Pulmonary artery endothelial cell (primary cell): ENCODE measurements at places on chromosomes 11 and 22. TPM values are rescaled to one million over a fixed set of nuclear protein-coding genes. Genes with fewer than 3 reads are reported as not detected.

GRCh38 chr11:35165423-35166368 is 26.7 kb downstream of the CD44 start:
- DNase-seq, result peak; percentile 22

DNA sequence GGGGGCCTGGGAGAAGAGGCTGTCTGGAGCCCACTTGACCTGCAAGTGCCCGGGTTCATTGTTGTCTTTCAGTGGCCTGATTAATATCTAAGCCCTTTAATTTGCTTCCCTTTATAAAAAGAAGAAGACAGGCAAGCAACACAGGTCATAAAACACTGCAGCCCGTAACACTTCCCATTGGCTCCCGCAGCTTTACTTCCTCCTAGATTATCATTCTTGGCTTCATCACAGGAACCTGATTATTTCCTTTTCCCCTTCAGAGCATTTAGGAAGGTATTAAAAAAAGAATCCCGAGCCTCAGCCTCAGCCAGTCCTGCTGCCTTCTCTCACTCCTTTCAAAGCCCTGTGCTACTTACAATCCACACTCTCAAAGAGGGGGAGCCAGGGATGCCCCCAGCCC is 183.2 kb downstream of the GRIK4 start:
- no peak for DNase-seq

Gene OR1S1
- total RNA-seq, result not detected in 2 replicates

Gene ADM2
- 0.18 and 0.20 TPM in 2 replicates for total RNA-seq

Gene INPP5J
- total RNA-seq, result 0.20 and 0.25 TPM in 2 replicates

Gene ROBO4
- 186 and 220 TPM in 2 replicates for total RNA-seq

Gene CLDN5
- 360 and 491 TPM in 2 replicates for total RNA-seq

- DNase-seq, result no peak
These were observed 344.9 kb upstream of the B3GAT1 start for GRCh38 chr11:134756811-134757540.

Gene ZDHHC13
- 67.7 and 107 TPM in 2 replicates for total RNA-seq

Gene RASL10A
- 0.25 and 0.73 TPM in 2 replicates for total RNA-seq

- DNase-seq, result no peak
These were observed 1.6 kb downstream of the MAML2 start for GRCh38 chr11:96341211-96342013.

DNA sequence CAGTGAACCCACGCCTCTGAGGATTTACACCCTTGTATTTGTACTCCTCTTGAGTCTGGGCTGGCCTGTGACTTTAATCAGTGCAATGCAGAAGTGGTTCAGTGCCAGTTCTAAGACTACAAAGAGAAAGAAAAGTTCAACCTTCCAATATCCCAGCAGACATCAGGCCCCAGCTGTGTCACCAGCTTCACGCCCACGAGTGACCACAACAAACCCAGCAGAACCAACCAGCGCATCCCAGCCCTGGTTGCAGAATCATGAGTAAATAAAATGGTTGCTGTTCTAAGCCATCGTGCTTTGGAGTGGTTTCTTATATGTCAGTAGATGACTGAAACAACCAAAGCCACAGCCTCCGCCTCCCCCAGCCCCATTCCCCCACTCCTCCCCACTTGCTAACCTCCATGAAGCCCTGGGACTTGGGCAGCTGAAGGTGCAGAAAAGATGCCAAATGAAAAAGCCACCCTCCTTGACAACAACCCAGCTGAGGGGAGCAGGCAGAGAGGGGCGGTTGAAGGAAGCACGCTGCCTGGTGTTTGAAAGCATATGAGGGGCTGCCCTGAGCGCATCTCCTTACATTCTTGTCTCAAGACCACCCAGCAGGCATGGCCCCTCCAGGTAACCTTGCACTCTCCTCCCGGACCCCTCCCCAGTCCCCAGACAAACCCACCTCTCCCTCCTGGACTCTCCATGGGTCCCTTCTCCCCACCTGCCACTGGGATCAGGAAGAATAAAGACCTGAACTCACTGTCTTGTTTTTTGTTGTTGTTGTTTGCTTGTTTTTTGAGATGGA is 20.9 kb downstream of the TSKU start:
- no peak for DNase-seq

Gene PKNOX2
- total RNA-seq, result not detected in 2 replicates

GRCh38 chr11:11592146-11592684 is 29.6 kb downstream of the GALNT18 start:
- DNase-seq, result no peak

Gene MUC2
- not detected in 2 replicates for total RNA-seq

Gene TSGA10IP
- not detected in 2 replicates for total RNA-seq

Gene MUS81
- total RNA-seq, result 50.7 and 52.8 TPM in 2 replicates

- no peak for DNase-seq
These were observed 1.0 kb downstream of the CTR9 start for GRCh38 chr11:10752061-10752460.

- no peak for DNase-seq
These were observed 92.5 kb downstream of the TMPRSS5 start for GRCh38 chr11:113613619-113614018.

Gene E2F8
- 2.5 and 5.2 TPM in 2 replicates for total RNA-seq

Gene CALCB
- 0.07 TPM in 2 replicates for total RNA-seq

DNA sequence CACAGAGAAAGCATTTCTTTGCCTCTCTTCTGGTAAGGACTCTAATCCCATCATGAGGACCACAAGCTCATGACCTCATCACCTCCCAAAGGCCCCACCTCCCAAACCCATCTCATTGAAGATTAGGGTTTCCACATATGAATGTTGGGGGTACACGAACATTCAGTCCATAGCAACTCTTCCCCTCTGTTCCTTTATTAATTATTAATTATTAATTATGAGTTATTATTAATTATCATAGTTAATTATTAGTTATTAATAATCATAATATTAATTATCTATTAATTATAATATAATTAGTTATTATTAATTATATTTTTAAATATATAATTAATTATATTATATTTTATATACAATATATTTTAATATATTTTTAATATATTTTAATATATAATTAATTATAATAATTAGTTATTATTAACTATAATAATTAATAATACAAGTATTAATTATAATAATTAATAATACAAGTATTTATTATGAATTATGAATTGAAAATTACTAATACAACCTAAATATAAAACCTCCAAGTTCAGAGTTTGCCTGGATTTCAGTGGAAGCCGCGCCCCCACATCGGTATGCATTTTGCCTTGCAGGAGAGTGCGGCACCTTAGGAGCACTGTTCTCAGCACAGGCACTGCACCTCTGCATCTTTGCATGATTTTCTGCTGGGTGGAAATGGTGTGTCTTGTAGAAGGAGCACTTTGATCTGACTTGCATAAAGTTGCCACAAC is 128.0 kb upstream of the FGF3 start:
- DNase-seq, result no peak

DNA sequence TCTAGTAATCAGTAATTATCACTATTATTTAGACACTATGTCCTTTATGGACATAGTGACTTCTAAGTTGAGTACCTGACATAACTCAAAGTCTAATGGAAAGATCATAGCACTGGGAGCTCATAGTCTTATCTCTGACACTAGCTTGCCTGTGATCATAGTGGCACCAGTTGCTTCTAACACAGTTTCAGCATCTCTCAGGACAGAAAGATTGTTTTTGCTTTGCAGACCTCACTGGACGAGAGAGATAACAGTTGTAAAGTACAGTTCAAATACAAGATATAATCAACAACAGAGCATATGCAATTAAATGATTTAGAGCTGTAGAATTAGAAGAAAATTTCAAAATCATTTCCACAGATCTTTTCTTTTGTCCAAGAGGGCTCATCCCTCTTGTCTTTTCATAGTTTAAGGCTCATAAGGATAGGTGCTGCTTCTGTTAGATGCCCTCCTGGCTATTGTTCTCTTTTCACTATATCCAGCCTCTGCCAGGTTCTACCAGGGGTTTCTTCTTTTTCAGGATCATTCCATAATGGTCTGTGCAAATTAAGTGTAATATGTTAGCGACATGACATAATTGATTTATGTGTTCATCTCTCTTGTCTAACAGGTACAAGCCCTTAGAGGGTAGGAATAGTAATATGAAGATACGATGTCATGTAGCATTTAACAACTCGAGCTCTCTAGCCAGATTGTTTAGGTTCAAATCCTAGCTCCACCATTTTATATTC is 1175.4 kb upstream of the TENM4 start:
- no peak for DNase-seq

Gene TMEM191B
- total RNA-seq, result 0.92 TPM in 1 of 2 replicates, not detected in the other

DNA sequence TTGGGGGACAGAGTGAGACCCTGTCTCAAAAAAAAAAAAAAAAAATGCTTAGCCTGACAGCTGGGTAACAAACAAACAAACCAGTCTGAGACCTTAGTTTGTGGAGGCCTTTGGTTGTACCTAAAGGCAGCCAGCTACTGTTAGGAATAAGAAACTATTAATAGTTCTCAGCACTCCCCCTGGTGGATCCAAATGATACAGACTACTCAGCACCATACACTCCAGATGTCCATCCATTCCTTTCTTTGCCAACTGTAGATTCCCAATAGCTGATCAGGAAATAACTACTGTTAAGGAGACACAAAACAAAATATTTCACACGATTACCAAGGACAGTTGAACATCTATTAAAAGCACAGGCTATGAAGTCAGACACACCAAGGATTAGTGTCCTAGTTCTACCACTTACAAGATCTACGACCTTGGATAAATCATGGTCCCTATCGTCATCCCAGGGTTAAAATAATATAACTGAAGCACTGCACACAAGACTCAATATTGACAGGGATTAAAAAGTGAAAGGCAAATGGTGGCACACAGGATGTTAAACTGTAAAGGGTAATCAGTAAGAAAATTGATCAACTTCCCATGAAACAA is 17.2 kb downstream of the CLDN25 start:
- DNase-seq, result no peak

DNA sequence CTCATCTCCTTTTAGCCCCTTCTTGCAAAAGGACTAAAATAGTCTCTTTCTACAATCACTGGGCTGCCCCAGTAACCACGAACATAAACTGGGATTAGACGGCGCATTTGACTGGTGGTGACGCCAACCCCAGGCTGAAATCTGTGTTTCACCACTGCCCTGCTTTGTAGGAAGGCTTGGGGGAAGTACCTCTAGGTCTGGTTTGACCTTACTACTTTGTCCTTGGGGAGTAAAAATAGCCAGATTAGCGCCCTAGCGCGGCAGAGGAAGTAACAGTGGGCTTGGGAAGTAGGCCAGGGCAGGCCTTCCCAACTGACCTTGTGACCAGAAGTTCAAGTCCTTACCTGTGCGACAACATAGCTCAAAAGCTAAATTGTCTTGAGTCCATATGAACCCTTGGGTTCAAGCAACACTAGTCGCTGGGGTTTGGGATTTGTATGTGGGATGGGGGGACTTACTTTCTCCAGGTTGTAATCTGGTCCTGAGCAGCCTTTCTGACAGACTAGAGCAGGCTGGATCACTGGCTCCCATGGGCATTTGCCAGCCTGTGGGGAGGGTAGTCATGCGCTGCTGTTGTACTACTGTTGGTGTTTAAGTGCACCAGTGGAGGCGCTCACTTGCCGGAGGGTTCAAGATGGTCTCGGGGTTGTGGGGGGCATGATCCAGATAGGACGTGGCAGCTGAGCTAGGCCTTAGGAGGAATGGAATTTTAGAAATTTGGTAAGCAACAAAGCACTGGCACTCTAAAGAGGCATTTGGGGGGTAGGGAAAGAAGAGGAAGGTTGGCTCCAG is 953 bp upstream of the PACS1 start:
- no peak for DNase-seq

GRCh38 chr11:100512475-100512874 is 174.6 kb upstream of the ARHGAP42 start:
- no peak for DNase-seq

GRCh38 chr11:34910817-34911216 is 5.4 kb downstream of the APIP start:
- DNase-seq, result no peak

DNA sequence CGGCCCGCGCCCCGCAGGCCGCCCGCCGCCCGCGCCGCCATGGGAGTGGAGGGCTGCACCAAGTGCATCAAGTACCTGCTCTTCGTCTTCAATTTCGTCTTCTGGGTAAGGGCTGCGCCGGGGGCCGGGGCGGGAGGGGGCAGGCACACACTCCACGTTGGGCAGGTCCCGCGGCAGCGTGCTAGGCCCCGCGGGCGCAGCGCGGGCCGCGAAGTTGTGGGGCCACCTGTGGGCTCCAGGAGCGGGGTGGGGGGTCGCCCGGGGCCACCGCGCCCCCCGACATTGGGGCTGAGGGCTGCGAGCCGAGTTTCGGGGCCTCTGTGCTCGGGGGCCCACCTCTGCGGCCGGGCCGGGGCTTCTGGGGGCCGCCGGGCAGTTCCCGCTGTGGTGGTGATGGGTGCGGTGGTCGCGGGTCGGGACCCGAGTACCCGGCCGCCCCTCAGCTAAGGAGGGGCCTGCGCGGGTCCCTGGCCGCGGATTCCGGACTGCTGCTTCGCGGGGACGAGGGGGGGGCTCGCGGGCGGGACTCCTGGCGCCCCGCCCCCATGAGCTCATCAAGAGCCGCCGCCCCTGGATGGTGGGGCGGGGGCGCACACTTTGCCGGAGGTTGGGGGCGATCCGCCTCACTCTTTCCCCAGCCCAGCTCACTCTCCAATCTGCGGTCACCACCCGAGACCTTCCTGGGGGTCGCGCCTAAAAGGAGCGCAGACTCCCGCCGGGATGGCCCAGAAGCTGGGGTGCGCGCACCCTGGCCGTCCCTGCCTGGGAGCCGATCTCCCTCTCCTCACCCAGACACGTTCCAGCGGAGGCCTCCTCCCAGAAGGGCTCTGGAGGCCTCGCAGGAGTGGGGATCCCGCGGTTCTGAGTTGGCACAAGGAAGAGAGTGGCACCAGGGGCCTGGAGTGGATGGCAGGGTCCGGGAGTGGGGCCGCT is 667 bp downstream of the CD81 start:
- no peak for DNase-seq

GRCh38 chr22:23675502-23676415 is 15.1 kb upstream of the RGL4 start:
- DNase-seq, result no peak

GRCh38 chr11:123186286-123186685 is 8.8 kb downstream of the CLMP start:
- no peak for DNase-seq

GRCh38 chr11:125941619-125942611 is 3.9 kb upstream of the VSIG10L2 start:
- no peak for DNase-seq

Gene DAGLA
- total RNA-seq, result 1.3 and 1.5 TPM in 2 replicates

- no peak for DNase-seq
These were observed 4.1 kb downstream of the BRMS1 start for GRCh38 chr11:66340596-66341501.

DNA sequence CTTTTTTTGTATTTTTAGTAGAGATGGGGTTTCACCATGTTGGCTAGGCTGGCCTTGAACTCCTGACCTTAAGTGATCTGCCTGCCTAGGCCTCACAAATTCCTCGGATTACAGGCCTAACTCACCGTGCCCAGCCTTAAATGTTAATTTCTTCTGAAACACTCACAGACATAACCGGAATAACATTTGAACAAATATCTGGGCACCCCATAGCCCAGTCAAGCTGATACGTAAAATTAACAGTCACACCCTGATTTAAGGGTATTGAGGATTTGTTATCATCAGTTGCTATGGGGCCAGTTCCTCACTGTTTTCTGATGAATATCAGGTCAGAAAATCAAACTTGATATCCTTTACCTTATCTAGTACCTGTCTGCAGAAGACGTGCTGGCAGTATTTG is 23.0 kb upstream of the OR9Q1 start:
- no peak for DNase-seq

Gene SERPIND1
- total RNA-seq, result 0.59 and 2.8 TPM in 2 replicates

GRCh38 chr11:114774599-114775361 is 96.5 kb downstream of the NXPE2 start:
- DNase-seq, result no peak

GRCh38 chr22:48448821-48449220 is 1378.9 kb downstream of the BRD1 start:
- no peak for DNase-seq
